ENCODE measurements at places on chromosomes 5 and 9.

DNA sequence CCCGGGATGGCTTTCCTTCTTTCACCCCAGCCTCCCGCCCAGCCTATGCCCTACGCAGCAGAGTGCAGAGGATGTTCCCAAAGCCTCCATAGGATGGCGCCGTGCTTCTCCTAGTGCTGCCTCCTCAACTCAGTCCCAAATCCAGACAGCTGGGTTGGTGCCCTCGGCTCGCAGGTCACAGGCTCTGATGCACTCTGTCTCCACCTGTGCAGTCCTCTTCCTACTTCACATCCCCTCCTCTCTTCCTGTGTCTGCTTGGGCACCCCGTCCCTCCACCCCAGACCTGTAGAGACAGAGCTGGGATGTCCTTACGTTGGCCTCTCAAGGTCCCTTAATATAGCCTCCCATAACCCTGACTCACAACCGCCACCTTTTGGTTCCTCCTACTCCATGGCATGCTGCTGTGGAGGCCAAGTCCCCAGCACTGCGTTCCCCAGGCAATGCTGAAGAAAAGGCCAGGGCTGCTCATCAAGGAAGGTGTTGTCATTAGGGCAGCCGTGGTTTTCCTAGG lies 314.4 kb downstream of the GADD45G start:
- DNase-seq = no peak

DNA sequence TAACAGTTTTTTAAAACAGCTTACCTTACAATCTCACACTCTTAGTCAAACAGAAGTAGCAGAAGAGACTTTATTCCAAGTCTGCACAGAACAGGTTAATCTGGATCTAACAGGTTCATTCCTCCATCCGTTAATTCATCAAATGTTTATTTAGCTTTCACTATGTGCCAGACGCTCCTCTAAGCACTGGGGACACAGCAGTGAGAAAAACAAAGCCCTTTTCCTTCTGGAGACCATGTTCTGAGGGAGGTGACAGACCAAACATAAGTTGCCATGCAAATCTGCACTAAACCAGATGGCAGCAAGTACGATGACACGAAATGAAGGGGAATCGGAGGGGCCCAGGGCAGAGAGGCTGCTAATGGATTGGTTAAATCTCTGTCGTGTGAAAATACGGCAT lies 17.1 kb upstream of the GLIPR2 start:
- no peak for DNase-seq

- no peak for DNase-seq
Observed at GRCh38 chr5:999032-999501, 9.5 kb upstream of the NKD2 start.

GRCh38 chr9:96719921-96720320 lies 58.0 kb downstream of the ZNF510 start:
- peak; percentile 5 for DNase-seq

DNA sequence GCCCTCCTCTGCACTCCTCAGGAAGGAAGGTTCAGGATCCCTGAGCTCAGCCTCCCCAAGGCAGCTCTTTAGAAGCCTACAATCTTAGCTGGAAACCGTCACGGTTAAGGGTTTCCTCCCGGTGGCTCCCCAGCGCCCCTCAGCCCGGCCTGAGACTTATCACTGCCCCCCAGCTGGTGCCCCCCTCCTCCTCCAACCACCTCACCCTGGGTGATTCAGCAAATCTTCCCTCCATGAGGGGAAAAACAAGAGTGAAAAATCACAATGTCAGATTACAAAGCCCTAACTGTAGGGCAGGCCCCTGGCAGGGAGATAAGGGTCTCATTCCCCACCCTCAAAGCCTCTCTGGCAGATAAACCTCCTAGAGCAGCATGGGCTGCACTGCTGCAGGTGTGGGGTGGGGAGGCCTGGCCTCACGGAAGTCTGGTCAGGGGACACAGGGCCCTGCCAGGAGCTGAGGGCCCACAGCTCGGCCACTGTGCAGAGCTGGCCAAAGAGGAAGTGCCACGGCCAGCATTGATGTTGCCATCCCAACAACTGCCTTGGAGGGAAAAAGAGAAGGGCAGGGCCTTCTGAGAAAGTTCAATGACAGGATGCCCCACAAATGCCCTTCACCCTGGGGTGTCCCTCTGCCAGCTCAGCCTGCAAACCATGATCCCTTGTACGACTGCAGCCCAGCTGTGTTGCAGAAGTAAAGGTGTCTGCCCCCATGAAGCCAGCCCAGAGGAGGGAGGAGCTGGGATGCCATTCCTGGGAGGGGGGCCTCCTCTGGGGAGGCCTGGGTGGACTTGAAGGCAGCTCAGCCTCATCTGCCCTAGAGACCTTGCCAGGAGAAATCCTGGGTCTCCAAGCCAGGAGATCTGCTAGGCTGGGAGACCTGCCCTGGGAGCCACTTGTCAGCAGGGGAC lies 25.9 kb downstream of the GFI1B start:
- no peak for DNase-seq

DNA sequence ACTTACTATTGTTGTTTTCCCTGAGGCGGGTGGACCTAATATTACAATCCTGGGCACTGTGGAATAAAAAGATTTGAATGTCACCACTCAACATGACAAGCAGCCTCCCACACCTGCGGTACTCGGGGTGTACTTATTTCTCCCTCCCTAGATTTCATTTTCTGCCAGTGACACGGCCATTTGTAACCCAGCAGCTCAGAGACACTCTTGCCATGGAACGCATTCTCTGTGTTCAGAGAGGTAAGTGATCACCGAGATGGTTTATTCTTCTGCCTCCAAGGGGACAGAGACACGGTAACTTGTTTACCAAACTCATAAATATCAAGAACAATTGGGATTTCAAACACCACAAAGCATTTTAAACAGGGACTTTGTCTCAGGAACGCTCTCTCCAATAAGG lies 11.2 kb downstream of the AK8 start:
- DNase-seq = no peak

GRCh38 chr9:109232449-109233237 lies 65.6 kb upstream of the FRRS1L start:
- no peak for DNase-seq

DNA sequence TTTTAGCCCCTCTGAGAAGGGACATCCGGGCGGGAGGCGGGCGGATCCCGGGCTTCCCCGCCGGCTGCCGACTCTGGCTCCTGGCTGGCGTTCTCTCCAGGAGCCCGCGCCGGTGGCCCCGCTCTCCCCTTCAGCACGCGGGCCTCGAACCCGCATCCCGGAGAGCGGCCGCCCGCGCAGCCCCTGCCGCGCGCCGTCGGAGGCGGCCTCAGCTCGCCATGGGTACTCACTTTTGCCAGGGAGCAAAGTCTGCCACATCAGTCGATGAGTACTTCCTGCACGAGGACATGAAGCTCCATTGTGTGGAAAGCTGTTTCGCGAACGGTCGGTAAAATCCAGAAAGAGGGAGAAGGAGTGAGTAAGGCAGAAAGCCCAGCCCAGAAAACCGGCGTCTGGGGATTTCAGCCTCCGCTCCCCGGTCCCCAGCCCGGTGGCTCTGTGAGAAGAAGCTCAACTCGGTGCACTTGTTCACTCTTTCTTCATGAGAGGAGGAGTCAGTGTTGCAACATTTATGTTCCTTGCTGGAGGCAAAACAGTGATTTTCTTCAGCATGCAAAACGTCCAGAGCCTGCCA lies at the start of gene PRLR:
TSS of gene PRLR (minus strand) at position 450 of the 574 bp plus-strand sequence. CDS start 140,867 bp downstream, outside the sequence.
- DNase-seq = no peak

- no peak for DNase-seq
Observed at GRCh38 chr5:103480246-103480645, 82.3 kb downstream of the NUDT12 start.

DNA sequence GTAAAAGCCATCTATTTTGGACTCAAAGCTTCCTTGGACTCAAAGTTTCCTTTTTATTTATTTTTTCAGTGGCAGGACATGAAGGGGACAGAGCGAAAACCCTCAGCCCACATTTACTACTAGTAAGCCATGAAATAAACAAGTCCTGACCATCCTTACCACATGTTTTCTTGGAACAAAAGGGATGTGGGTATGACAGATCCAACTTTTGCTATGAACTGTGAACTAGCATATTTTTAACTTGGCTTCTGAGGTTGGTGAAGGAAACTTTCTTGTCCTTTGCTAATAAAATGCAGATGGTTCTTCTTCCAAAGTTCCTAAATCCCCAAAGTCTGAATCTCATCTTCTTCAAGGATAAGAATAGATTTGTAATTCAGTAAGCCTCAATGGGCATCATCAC lies 122.7 kb upstream of the TNC start:
- no peak for DNase-seq

DNA sequence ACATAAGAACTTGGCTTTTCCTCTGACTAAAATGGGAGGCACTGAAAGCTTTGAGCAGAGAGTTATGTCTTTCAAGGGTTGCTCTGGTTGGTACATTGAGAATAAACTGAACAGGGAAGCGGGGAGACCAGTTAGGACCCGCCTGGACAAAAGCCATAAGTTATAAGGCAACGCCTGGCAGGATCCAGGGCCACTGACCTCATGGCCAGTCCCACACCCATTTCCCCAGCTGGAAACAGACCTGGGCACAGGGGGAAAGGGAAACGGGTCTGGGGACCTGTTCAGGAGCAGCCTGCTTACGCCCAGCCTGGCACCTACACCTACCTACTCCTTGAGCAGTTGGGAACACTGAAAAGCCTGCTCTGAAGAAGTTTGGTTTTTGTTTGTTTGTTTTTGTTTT lies 1.3 kb downstream of the SPINK4 start:
- no peak for DNase-seq

GRCh38 chr5:31415009-31415923 lies 116.6 kb downstream of the DROSHA start:
- no peak for DNase-seq

DNA sequence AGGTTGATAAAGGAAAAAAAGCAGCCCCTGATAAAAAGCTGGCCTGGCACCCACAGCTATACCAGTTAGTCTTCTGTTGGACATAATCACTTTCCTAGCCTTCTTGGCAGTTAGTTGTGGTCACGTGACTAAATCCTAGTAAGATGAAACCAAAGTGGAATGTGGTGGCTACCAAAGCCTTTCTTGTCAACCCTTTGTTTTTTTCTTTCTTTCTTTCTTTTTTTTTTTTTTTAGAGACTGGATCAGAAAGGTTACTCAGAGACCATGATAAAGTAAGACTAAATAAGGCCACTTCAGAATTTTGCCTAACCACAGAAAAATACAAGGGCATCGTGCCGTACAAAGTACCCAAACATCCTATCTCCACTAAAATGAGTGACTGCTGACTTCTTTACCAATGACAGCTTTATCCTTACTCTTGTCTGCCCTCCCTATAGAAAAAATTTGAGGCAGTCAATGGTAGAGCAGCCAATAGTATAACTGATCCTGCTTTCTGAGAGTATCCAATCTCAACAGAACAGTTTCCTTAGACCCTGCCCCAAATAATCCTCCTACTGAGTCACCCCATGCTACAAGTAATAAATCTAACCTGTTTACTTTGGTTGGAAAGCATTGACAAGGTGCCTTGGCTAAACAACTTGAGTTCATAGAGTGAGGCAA lies 14.2 kb upstream of the KIF27 start:
- no peak for DNase-seq

DNA sequence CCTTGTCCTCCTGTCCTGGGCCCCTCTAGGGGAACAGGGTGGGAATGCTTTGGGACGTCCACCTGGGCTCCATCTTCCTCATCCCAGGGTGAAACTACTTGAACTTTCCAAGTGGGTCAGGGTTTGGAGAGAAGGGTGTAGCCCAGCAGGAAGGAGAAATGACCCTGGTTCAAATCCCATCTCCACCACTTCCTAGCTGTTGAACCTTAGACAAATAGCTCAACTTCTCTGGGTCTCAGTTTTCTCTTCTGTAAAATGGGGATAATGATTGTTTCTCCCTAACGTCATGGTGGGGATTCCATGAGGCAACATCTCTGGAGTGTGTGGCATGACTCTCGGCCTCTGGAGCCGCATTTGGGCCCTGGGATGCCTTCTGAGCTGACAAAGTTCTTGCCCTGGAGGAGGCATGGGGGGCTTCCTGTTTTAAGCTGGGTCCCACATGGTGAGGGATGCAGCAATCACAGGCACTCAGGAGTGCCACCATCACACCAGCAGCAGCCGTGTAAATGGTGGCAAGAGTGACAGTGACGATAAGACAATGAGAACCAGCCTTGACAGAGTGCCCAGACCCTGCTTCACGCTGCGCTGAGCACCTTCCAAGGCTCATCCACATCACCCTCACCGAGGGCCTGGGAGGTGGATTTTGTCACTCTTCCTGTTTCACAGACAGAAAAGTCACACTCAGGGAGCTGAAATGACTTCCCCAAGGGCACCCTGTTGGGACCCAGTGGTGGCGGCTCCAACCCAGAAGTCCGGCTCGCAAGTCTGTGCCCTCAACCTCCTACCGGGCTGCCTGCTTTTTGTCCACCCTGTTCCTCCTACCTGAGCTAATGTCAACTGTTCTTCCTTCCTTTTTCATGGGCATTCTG lies 69.5 kb upstream of the IER5L start:
- DNase-seq = no peak

DNA sequence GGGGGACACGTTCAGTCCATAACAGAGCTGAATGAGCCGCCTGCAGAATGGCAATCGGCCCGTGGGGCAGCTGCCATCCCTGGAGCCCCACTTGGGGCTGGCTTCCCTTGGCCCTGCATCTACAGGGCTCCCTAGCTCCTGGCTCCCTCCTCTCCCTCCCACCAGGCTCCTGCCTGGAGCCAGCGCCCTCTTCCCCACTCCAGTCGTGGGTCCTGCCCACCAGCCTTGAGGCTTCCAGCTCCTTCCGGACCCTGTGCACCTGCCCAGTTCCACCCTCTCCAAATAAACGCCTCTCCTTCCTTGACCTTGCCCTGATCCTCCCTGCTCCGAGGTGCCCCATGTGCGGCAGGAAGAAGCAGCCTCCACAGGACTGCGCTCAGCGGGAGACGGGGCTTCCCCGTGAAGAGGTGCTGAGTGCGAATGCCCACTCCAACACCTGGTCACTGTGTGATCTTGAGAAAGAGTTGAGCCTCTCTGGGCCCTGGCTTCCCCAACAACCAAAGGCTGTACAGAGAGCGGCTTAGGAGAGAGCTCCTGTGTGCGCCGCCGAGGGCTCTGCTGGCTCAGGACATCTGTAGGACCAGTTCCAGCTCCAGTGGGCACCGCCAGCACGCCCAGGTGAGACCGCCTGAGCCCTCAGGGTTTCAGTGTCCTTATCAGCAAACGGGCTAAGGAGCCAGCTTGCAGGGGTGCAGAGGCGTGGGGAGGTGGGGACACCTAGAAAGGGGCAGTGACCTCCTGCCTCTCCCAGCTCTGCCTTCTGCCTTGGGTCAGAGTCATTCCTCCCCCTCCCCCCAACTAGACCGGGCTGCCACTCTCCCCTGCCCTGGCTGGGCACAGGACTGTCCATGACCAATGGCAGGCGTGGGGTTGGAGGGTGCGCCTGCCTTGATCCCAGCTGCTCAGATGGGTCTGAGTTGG lies 12.1 kb downstream of the C9orf50 start:
- DNase-seq = no peak

DNA sequence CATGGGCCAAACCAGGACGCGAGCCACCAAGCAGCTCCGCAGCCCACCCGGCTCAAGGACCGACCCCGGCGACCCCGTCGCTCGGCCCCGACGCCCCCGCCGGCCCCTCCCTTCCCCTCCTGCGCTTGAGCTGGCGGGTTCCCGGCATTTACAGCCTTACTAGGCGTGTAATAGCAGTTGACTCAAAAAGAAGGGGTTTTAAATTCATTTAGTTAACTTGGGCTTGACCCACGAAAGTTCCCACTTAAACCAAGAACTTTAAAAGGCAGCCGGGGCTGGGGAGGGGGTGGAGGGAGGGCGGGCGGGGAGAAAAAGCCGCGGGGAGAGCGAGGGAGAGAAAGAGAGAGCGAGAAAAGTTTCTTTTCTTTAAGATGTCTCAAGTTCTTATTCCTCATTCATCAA lies 636 bp downstream of the PRDM12 start:
- no peak for DNase-seq

Measured in cerebellar nuclear complex (tissue), 1 donor.